NCI-H774 (cell line): ENCODE measurements at places on chromosomes 13 and 19.

- no peak for DNase-seq
Observed at GRCh38 chr19:18659281-18660050, 22.6 kb downstream of the KLHL26 start.

DNA sequence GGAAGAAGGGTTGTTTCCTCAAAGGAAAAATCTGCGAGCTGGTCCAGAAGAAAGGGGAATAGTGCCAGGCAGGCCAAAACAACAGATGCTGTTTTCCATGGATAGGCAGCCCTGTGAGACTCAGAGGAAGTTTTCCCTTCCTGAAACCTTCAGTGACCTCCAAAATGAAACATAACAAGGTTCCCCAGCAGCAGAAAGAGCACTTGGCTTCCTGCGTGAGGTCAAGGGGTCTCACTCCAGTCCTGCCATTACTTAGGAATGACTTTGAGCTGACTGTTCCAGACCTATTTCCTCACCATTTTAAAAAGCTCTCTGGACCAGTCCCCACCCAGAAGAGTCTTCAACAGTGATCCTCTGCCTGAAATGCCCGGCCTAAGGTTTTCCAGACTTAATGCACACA lies 104.6 kb upstream of the IPO5 start:
- no peak for DNase-seq

DNA sequence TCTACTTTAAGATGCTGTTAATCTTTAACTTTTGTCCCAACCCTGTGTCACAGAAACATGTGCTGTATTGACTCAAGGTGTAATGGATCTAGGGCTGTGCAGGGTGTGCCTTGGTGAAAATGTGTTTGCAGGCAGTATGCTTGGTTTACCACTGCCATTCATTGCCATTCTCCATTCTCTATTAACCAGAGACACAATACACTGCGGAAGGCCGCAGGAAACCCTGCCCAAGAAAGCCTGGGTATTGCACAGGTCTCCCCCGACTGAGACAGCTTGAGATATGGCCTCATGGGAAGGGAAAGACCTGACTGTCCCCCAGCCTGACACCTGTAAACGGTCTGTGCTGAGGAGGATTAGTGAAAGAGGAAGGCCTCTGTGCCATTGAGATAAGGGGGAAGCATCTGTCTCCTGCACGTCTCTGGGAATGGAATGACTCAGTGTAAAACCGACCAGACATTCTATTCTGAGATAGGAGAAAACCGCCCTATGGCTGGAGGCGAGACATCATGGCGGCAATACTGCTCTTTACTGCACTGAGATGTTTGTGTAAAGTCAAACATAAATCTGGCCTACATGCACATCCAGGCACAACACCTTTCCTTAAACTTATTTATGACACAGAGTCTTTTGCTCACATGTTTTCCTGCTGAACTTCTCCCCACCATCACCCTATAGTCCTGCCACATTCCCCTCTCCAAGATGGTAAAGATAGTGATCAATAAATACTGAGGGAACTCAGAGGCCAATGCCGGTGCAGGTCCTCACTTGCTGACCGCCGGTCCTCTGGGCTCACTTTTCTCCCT lies 13.1 kb upstream of the ZNF888 start:
- no peak for DNase-seq

DNA sequence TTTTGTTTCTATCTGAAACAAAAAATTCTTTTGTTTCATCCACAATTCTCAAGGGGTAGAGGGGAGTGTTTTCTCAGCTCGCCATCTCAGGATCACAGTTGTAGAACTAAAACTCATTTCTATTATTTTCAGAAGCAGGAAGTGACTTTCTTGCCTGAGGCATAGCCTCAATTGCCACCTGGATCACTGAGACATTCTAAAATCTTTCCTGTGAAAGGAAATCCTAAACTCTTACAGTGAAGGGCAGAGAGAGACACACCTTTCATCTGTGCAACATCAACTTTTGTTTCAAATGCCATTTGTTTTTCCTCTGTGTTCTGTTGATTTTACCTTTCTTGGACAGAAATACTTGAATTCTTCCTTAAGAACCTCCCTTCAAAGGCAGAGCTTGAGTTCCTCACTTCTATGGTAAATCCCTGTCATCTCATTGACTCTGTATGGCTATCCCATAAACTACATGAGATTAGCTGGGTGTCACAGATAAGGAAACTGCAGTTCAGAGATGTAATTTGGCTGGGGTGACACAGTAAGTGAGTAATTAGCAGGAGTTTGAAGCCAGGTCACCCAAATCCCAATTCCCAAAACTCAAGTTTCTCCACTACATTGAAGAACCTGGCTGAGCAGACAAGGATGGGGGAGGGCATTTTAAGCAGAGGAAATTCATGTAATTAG lies 224.4 kb upstream of the HTR2A start:
- no peak for DNase-seq

- no peak for DNase-seq
Observed at GRCh38 chr13:39317291-39317690, 279.0 kb downstream of the NHLRC3 start.

DNA sequence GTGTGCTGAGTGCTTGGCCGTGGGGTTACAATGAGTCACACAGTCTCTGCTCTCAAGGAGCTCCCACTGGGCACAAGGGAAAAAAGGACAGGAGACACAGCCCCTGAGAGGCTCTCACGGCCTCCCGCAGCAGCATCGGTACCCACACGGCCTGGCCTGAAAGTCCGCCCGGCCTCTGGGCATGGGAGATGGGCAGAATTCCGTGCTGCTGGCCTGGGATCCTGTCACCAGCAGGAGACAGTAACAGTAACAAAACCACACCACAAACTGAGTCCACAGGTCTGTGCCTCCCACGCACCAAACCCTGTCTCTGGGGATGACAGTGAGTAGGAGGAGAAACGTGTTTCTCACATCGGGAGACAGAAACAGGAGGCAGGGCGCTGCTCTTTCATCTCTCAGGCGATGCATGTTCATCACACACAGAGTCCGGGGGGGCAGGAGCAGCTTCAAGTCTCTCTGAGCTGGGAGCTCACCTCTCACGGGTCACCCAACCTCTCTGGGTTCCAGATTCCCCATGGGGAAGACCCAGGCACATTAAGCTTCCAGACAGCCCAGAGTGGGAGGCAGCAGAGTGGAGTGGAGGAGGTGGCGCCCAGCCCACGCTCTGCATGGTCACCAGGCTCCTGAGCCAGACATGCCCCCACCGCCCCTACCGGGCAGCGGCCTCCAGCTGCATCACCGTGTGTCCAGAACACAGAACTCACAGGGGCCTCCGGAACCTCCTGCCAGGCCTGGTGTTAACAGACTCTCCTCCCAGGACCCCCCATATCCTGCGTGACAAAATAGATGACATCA lies 124.7 kb upstream of the VSTM2B start:
- no peak for DNase-seq

- DNase-seq, result no peak
Observed at GRCh38 chr19:44752123-44752815, 3.8 kb downstream of the BCL3 start.
